ENCODE measurements at places on chromosomes 1 and 21. TPM values are rescaled to one million over a fixed set of nuclear protein-coding genes. Genes with fewer than 3 reads are reported as not detected.

Gene SAMSN1
- not detected for total RNA-seq

Gene TTC24
- total RNA-seq = not detected

Gene G0S2
- total RNA-seq = 3.8 TPM

Gene TAL1
- not detected for total RNA-seq

Gene FAM43B
- total RNA-seq = 5.3 TPM

Gene MTMR11
- total RNA-seq = 8.4 TPM
